HFFc6 (cell line): ENCODE measurements at places on chromosomes 11 and 22. TPM values are rescaled to one million over a fixed set of nuclear protein-coding genes. Genes with fewer than 3 reads are reported as not detected.
A peak's percentile ranks its signal among the peaks of the same experiment; 100 is the strongest.

Gene EIF4G2
- 1,085 to 1,293 TPM (median 1,163 TPM) in 3 replicates for total RNA-seq

Gene OR52B4
- not detected in 3 replicates for total RNA-seq

Gene OR52I2
- not detected in 2 replicates for total RNA-seq

Gene MMP11
- total RNA-seq: 2.2 to 3.6 TPM (median 3.5 TPM) in 3 replicates

DNA sequence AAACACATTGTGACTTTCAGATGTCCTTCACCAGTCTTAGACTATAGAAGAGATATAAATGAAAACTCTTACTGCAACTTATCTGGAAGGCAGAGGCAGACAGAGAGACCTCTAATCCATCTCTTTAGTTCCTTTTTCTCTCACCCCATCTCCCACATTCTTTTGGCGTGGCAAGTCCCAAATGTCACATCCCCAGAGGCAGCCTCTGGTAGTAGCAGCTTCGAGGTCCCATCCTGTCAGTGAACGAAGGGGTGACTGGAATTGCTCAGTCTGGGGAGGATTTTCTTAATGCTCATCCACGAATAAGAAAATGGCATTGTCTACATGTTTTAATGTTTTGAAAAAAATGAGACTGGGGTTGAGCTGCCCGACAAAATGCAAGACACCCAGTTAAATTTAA lies 201.4 kb downstream of the GRIA4 start:
- no peak overlapping the region for H3K27ac ChIP-seq
- no peak for DNase-seq
- H3K36me3 ChIP-seq: no peaks in the 10 kb centered on the region; the same call in 1 of the 2 replicates
- H3K4me1 ChIP-seq: no peaks in the 10 kb centered on the region
- H3K4me3 ChIP-seq: no peak overlapping the region

DNA sequence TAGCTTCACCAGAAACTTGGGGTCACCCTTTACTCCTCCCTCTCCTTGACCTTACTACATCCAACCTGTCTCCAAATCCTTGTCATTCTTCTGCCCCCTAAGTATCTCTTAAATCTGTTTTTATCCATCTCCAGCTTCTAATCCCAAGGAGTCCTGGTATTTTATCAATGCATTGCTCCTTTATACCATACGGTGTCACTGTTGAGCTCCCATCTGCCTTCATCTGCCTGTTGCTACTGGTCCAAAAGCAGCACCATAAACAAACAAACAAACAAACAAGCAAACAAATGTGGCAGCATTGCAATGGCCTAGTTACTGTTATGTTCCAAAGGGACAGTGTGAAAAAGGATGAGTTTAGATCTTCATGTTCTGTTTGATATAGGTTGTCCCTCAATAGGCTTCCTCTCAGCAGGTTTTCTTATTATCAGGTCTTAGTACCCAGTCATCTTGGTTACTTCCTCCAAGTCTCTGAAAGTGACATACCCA lies 34.2 kb downstream of the DNHD1 start:
- peak; percentile 56 for DNase-seq
- no peaks in the 10 kb centered on the region; the same call in 1 of the 2 replicates for H3K27me3 ChIP-seq
- H3K36me3 ChIP-seq: no peaks in the 10 kb centered on the region
- H3K27ac ChIP-seq: no peak overlapping the region
- no peak overlapping the region for H3K4me3 ChIP-seq
- peaks cover 9% of the 10 kb centered on the region for H3K4me1 ChIP-seq

- H3K27me3 ChIP-seq: peaks cover 43% of the 10 kb centered on the region
These were observed at the start of gene SLCO2B1 for GRCh38 chr11:75150879-75151278. Gene SLCO2B1, plus strand, starts transcription at chr11:75151107. Its CDS starts 275 bp downstream, at chr11:75151382.

DNA sequence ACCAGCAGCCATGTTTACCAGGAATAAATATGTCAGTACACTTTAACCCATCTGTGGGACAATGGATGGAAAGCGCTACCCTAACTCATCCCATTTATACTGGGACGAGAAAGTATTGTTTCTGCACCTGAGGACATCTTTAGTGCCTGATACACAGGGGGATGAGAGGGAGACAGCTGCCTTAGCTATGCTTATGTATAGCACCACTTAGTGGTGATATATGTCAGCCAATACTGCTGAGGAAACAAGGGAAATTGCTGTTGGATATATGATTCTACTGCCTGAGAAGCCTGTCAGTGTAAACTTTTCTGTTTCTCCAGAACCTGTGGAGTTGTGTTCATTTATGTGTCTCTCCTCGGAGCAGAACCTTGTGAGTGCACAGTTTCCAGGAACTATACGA lies 13.3 kb upstream of the CEP295 start:
- no peaks in the 10 kb centered on the region for H3K36me3 ChIP-seq
- no peak overlapping the region for H3K27ac ChIP-seq
- H3K4me1 ChIP-seq: peaks cover 16% of the 10 kb centered on the region; the same call in 1 of the 2 replicates
- peak; percentile 20 for DNase-seq

GRCh38 chr11:121329781-121330395 lies 37.3 kb downstream of the SC5D start:
- no peak for DNase-seq
- peaks cover 13% of the 10 kb centered on the region for H3K27me3 ChIP-seq
- no peaks in the 10 kb centered on the region for H3K4me1 ChIP-seq
- H3K36me3 ChIP-seq: no peaks in the 10 kb centered on the region

DNA sequence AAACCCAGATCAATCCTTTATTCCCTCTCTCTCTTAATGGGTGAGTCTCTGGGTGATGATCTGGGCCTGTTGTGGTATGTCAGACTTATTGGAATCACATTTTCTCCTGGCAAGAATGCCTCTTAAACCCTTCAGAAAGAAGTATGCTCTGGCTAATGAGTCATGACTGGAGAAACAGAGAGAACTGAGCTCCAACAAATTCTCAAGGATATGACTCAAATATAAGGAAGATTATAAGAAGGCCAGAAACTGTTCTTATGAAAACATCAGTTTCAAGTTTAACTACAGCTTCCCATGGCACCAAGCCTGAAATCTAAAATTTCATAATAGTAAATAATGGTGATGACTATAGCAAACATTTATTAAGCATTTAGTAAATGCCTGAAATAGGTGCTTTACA lies 83.9 kb downstream of the OR5AK2 start:
- H3K27me3 ChIP-seq: peaks cover 2% of the 10 kb centered on the region
- H3K27ac ChIP-seq: peak overlapping the region; percentile 66
- peaks cover 36% of the 10 kb centered on the region for H3K4me1 ChIP-seq
- H3K4me3 ChIP-seq: no peak overlapping the region; the same call in 1 of the 2 replicates
- H3K36me3 ChIP-seq: no peaks in the 10 kb centered on the region

- no peak overlapping the region for H3K27ac ChIP-seq
- H3K4me3 ChIP-seq: no peak overlapping the region
- H3K4me1 ChIP-seq: no peaks in the 10 kb centered on the region
These were observed 57.3 kb downstream of the OTOG start for GRCh38 chr11:17604201-17604914.

DNA sequence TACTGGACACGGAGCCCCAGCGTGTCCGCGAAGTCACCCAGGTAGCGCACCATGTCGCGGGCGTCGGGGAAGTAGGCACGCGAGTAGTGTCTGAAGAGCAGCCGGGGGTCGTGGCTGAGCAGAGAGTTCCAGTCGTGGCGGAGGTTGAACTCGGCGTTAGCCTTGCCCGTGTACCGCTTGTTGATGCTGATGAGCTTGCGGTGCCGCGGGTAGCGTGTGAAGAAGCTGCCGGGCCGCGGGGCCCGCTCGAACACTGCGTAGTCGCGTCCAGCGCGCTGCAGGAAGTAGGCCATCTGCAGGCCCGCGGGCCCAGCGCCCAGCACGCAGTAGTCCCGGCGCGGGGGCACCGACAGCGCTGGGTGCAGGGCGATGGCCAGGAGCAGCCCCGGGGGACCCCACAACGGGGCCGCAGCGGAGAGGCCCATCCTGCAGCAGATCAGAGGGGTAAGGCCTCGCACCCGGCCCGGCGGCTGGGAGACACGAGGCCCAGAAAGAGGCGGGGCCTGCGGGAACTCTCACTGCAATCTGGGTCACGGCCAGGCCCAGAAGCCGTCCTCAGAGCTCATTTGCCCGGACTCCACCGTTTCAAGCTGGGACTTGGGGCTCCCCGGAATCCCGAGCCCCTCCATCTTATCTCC lies 723 bp downstream of the FOXRED2 start:
- 0 out of 2 replicates have a peak, but pooled peaks cover under 1% of the 10 kb centered on the region for H3K36me3 ChIP-seq
- H3K27ac ChIP-seq: no peak overlapping the region
- H3K4me3 ChIP-seq: no peak overlapping the region
- H3K27me3 ChIP-seq: peaks cover 2% of the 10 kb centered on the region; the same call in 1 of the 2 replicates

- peaks cover 10% of the 10 kb centered on the region for H3K4me1 ChIP-seq
- no peak for DNase-seq
- no peak overlapping the region for H3K4me3 ChIP-seq
These were observed 56.3 kb upstream of the YPEL1 start for GRCh38 chr22:21791635-21792625.
